ENCODE measurements at places on chromosomes 5 and 9. TPM values are rescaled to one million over a fixed set of nuclear protein-coding genes. Genes with fewer than 3 reads are reported as not detected.

GRCh38 chr5:177393206-177393765 is 7.2 kb downstream of the PFN3 start:
- H3K36me3 ChIP-seq: no peaks in the 10 kb centered on the region
- no peak for DNase-seq
- no peak overlapping the region for H3K27ac ChIP-seq
- H3K27me3 ChIP-seq: no peaks in the 10 kb centered on the region
- no peak overlapping the region for H3K4me3 ChIP-seq

DNA sequence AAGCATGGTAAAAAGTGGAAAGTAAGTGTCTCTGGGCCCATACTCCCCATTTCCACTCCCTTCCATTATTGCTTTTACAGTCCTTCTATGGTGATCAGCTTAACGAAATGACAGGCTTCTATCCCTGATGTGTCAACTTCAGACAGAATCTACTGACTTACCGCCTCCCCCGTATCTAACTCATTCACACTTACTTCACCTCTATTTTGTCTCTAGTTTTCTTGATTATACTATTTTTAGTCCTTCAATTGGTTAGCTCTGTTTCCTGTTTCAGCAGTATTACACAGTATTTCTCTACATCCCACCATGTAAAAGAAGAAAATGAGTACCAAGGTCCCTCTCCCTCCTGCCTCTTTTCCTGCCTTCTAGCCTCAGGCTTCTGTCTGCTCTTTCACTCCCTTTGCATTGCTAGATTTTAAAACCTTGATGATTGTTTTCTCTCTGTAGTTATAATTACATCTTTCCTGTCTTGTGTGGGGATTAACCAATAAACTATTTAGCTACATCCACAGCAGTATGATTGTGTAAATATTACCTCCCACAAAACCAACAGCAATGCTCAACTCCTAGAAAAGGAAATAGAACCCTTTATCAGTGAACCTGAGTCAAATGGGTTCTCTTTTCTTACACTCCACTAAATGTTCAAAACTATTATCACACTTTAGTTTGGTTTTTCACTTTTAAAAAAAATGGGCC is 53.4 kb downstream of the GNAQ start:
- H3K4me3 ChIP-seq: no peak overlapping the region
- no peaks in the 10 kb centered on the region for H3K36me3 ChIP-seq
- H3K4me1 ChIP-seq: peaks cover 10% of the 10 kb centered on the region
- no peak overlapping the region for H3K27ac ChIP-seq

DNA sequence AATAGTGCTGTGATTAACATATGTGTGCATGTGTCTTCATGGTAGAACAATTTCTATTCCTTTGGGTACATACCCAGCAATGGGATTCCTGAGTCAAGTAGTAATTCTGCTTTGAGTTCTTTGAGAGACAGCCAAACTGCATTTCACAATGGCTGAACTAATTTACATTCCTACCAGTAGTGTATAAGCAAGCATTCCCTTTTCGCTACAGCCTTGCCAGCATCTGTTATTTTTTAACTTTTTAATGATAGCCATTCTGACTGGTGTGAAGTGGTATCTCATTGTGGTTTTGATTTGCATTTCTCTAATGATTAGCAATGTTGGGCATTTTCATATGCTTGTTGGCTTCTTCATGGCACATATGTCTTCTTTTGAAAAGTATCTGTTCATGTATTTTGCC is 308.5 kb downstream of the ARRDC3 start:
- no peak overlapping the region for H3K4me3 ChIP-seq
- no peaks in the 10 kb centered on the region for H3K4me1 ChIP-seq
- H3K27ac ChIP-seq: no peak overlapping the region
- H3K27me3 ChIP-seq: no peaks in the 10 kb centered on the region
- H3K36me3 ChIP-seq: no peaks in the 10 kb centered on the region
- DNase-seq: no peak

DNA sequence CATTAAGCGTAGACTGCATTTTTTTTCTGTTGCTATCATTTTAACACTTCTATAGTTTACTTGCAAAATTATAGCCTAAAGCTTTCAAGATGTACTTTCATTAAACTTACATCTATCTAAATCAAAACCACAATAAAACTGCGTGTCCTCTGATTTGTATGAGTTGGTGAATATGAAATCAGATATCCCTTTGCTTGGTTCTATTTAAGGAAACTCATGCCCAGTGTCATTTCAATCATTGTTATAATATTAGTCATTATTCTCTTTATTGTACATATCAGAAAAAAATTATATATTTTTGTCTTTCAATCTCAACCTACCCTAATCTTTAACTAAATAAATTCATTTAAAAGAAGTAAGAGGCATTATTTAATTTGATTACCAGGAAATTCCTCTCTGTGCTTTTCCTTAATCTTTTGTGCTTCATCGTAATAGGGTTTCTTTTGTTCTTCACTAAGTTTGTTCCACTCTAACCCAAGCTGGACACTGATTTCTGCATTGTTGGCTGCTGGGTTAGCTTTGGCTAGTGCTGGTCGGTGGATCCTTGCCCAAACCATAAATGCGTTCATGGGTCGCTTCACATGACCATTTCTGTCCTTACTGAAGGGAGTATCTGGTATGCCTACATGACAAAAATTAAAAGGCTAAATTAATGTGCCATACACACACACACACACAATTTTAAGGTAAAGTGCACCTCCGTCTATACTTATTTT is 3.8 kb downstream of the SOX30 start:
- H3K36me3 ChIP-seq: no peaks in the 10 kb centered on the region
- no peak for DNase-seq
- no peaks in the 10 kb centered on the region for H3K27me3 ChIP-seq
- no peak overlapping the region for H3K4me3 ChIP-seq

The TNFSF15 gene
- 0.08 TPM for total RNA-seq

The SNX24 gene
- 8.8 TPM for total RNA-seq

DNA sequence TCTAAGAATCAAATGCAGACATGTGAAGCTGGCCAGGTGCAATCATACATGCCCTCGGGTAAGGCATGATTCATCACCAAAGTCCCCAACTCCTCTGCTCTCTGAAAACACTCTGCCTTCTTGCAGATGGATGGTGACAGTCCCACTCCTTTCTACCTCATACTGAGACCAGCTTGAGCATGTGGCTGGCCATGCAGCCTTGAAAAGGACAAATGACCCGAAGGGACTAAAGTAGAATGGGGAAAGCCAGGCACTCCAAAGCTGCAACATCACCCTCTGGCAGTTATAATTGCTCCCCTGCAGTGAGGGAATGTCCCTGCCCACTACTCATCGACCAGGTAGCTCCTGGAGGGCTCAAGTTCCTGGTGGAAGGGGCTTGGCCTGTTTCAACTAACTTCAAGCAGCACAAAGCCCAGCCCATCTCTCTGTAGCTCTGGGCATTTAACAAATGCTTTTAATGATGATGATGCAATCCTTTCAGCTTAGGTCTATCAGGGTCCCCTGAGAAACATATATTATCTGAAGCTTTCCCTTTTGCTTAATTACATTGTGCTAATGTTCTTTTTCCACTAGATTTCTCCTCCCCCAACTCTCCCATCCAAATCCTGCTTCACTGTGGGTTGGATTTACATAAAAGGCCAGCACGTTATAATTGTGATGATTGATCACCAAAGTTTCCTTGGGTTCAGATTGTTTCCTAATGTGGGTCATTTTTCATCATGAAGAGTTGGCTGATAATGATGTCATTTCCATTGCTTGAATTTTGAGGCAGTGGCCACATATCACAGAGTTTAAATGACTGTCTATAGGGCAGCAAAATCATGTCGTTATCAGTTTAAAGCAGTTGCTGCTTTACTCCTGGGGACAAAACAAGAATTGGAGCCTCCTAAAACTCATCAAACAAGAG is 436.5 kb upstream of the SLC30A5 start:
- no peaks in the 10 kb centered on the region for H3K27me3 ChIP-seq
- H3K36me3 ChIP-seq: no peaks in the 10 kb centered on the region
- no peak overlapping the region for H3K27ac ChIP-seq
- no peak for DNase-seq

GRCh38 chr9:97803167-97804058 is 49.6 kb upstream of the FOXE1 start:
- H3K4me3 ChIP-seq: peak overlapping the region; percentile 65
- peak overlapping the region; percentile 56 for H3K27ac ChIP-seq
- peaks cover 2% of the 10 kb centered on the region for H3K4me1 ChIP-seq
